Astrocyte (in vitro differentiated cells and primary cell): ENCODE measurements at places on chromosomes 5 and 9.

DNA sequence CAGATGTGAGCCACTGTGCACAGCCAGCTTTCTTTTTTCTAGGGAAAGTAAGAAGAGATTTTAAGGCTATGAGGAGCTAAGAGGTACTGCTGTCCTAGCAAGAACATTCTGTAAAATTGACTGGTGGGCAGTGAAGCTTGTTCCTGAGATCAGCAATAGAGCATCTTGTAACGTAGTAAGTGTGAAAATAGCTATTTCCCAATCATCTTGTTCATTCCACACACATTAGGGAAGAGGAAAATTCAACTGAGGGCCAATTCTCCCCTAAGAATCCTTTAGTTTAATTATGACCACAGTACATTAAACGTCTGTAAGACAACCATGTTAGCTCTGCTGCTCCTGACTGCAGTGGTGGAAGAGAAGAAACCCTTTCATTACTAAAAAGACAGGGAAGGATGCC, 246.2 kb downstream of the EFNA5 start:
- peak; percentile 41 for DNase-seq
- no peak overlapping the region for H3K4me3 ChIP-seq
- H3K36me3 ChIP-seq, result no peaks in the 10 kb centered on the region
- H3K27ac ChIP-seq, result no peak overlapping the region
- no peaks in the 10 kb centered on the region for H3K27me3 ChIP-seq
- H3K4me1 ChIP-seq, result peaks cover 27% of the 10 kb centered on the region

DNA sequence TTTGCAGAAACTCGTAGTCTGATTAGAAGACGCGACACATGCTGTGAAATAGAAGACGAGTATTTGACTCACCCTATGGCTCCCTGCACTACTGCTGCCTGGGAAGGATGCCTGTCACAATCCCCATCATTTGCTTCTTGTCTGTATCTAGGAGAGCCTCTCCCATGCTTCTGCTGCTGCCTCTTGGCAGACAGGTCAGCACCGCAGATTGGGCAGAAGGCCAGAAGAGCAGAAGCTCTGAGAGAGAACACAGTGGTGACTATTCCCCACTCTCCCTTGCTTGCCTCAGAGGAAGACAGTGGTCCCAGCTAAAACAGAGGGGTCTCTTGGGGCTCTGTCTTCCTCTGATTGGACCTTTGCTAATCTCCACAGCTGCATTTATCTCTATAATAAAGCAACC, 84.0 kb upstream of the SMIM32 start:
- H3K4me1 ChIP-seq, result no peaks in the 10 kb centered on the region
- no peak overlapping the region for H3K27ac ChIP-seq
- H3K27me3 ChIP-seq, result no peaks in the 10 kb centered on the region
- no peaks in the 10 kb centered on the region for H3K36me3 ChIP-seq
- H3K4me3 ChIP-seq, result no peak overlapping the region

DNA sequence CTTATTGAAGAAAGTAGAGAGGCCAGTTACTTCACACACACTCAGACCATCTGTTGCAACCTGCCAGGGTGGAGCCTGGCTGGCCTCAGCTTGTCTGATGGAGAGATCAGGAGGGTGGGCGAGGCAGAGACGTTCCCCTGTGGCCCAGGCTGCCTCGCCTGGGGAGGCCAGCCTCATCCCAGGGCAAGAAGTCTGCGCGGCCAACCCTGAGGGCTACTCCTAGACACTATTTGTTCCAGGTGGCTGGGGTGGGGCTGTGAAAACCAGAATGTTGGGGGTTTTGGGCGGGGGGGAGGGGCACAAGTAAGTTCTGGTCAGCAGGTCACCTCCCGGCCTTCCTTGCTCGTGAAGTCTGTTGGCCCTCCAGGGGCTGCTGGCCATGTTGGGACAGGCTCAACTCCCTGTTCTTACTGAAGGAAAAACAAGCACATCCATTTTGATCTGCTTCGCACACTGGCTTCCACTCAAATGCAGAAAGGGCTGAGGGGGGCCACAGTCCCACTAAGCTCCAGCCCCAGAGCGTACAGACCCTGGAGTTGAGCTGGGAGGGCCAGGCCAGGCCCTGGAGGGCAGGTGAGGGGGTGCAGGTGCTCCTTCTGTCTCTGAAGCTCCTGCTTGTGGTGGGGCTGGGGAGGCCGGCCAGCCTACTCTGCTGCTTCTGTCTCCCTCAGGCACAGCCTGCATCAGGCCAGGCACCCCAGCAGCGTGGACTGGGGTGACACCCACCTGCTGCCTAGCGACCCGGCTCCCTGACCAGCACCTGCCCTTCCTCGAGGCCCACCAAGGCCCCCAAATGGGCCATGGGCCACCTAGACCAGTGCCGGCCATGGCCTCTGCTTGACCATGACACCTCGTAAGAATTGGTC, 46.6 kb downstream of the SECISBP2 start:
- no peak overlapping the region for H3K4me3 ChIP-seq
- peaks cover 17% of the 10 kb centered on the region for H3K36me3 ChIP-seq
- no peak overlapping the region for H3K27ac ChIP-seq
- no peaks in the 10 kb centered on the region for H3K27me3 ChIP-seq
- DNase-seq, result no peak

DNA sequence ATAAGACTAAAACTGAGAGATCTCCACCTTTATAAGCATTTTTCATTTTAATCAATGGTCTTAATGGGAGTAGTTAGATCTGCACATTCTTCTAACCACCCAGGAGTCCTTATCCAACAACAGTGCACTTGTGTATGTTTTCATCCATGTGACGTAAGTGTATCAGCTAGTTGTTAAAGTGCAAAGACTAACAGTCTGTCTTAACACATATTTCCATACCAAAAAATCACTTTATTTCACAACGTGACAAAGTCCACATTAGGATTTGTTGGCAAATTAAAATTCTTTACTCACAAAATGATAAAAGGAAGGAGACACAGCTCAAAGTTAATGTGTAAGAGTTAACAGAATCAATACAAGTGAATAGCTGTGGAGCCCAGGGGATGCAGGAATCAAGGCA, 1.9 kb upstream of the SMC2 start:
- no peaks in the 10 kb centered on the region for H3K27me3 ChIP-seq
- no peak overlapping the region for H3K4me3 ChIP-seq
- peaks cover 4% of the 10 kb centered on the region for H3K36me3 ChIP-seq
- no peak overlapping the region for H3K27ac ChIP-seq

GRCh38 chr9:18877984-18878383, 155.0 kb downstream of the SAXO1 start:
- no peak overlapping the region for H3K4me3 ChIP-seq
- H3K4me1 ChIP-seq, result no peaks in the 10 kb centered on the region
- no peak overlapping the region for H3K27ac ChIP-seq
- no peaks in the 10 kb centered on the region for H3K27me3 ChIP-seq
- peaks cover 4% of the 10 kb centered on the region for H3K36me3 ChIP-seq
- no peak for DNase-seq

DNA sequence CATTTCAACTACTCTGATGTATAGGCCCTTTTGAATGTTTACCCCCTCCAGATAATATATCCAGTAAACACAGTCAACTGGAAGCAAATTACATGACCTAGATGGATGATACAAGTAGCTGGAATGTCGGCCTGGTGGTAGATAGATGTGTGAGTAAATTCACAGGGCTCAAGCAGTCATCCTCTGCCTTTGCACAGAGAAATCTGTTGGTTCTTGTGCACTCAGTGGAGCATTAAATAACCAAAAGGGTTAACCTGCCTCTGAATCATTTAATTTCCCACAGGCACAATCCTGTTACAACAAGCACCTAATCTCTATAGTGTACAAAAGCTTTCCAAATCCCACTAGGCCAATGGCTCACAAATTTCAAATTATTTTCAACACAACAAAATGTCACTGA, 668.3 kb downstream of the DNAH5 start:
- peak; percentile 56 for DNase-seq
- H3K4me3 ChIP-seq, result no peak overlapping the region
- H3K27ac ChIP-seq, result no peak overlapping the region
- H3K36me3 ChIP-seq, result no peaks in the 10 kb centered on the region

DNA sequence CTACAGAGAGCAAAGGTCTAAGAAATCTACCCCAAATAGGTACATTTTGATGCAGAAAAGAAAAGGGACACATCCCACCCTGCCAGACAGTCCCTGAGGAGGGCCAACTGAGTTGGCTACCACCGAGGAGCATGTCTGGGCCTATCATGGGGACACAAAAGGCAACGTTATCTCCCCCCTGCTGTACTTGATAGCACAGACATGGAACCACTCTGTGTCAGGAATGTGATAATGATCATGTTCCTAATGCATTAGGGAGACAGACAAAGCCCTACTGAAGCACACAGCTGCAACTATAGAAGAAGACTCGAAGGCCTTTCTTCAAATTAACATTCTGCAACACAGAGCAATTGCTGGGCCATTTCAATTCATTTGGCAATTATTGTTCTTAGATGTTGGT, 84.5 kb downstream of the ENC1 start:
- DNase-seq, result no peak
- no peaks in the 10 kb centered on the region for H3K36me3 ChIP-seq
- no peak overlapping the region for H3K27ac ChIP-seq
- H3K27me3 ChIP-seq, result no peaks in the 10 kb centered on the region
- H3K4me3 ChIP-seq, result no peak overlapping the region
- peaks cover 6% of the 10 kb centered on the region for H3K4me1 ChIP-seq

DNA sequence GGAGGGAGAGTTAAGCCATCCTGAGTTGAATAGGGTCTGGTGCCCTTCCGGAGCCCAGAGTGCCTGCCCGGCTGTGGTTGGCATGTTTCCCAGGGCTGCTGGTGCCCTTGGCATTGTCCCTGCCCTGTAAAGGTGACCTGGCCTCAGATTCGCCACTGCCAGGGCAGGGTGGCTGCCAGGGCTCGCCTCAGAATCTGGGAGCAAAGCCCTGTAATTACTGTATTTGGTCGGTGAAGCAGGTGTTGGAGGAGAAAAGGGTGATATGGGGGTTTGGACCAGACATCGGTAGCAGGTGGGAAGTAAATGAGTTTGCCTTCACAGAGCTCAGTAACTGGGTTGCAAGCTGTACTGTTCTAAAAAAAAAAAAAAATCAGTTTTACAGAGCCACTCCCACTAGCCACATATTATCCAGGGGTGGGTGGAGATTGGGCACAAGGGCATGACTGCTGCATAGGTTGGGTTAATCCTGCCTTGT, 47.6 kb downstream of the RGS3 start:
- H3K36me3 ChIP-seq, result no peaks in the 10 kb centered on the region
- no peak overlapping the region for H3K4me3 ChIP-seq
- H3K27ac ChIP-seq, result no peak overlapping the region

GRCh38 chr9:128412120-128412790, 8.4 kb upstream of the CERCAM start:
- no peak for DNase-seq
- no peaks in the 10 kb centered on the region for H3K36me3 ChIP-seq
- peaks cover 14% of the 10 kb centered on the region for H3K27me3 ChIP-seq
- peaks cover under 1% of the 10 kb centered on the region for H3K4me1 ChIP-seq
- H3K27ac ChIP-seq, result no peak overlapping the region

- peak overlapping the region; percentile 86 for H3K27ac ChIP-seq
- no peaks in the 10 kb centered on the region for H3K36me3 ChIP-seq
- peak overlapping the region; percentile 59 for H3K4me3 ChIP-seq
- DNase-seq, result peak; percentile 68
These were observed 710 bp upstream of the PIP5KL1 start for GRCh38 chr9:127931092-127931881.

DNA sequence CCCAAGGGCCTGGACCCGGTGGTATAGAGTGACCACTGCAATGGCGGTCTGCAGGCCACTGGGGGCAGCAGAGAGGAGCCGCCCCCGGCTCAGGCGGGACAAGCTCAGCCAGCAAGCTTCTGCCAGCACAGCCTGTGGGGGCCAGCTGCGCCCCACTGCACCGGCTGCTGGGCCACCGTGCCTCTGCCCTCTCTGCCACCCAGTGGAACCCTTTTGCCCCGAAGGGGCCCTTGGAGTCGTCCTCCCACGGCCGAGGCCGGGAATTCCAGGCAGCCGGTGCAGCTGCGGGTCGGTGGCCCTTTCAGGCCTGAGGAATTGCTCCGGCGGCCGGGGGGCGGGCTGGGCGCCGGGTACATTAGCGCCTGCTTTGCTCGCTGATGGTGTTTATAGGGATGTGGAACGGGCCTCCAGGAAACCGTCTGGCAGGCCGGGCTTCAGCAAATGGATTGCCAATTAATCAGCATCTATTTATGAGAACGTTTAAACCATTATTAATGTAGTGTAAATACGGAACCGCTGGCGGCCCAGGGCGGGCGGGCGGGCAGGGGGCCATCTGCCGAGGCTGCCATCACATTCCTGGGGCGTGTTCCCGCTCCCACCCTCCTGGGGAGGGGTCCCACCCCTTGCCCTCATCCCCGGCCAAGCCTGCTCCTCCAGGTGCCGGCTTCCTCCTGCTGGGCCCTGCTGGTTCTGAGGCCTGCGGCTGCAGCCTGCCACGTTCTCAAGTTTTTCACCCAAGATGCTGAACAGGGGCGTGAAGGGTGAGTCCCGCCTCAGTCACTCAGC, 127.4 kb downstream of the BARX1 start:
- no peak overlapping the region for H3K27ac ChIP-seq
- H3K4me1 ChIP-seq, result no peaks in the 10 kb centered on the region
- DNase-seq, result peak; percentile 13
- H3K36me3 ChIP-seq, result no peaks in the 10 kb centered on the region
